ENCODE measurements at places on chromosomes 12 and 14.

DNA sequence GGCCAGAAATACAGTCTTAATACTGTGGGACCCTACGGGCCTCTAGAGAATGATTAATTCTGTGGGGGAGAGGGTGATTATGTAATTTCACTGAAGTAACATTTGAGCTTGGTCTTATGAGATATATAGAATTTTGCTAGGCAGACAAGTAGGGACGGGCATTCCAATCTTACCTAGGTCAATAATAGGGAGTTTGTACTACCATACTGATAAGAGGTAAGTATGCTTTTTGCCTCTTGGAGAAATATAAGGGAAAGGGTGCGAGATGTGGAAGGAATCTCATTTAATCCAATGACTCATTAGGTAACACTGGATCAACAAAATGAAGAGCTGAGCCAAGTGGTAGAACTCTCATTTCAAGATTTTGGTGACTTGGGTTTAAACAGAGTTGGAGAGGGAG is 5.2 kb downstream of the RAB5B start:
- no peak for DNase-seq

DNA sequence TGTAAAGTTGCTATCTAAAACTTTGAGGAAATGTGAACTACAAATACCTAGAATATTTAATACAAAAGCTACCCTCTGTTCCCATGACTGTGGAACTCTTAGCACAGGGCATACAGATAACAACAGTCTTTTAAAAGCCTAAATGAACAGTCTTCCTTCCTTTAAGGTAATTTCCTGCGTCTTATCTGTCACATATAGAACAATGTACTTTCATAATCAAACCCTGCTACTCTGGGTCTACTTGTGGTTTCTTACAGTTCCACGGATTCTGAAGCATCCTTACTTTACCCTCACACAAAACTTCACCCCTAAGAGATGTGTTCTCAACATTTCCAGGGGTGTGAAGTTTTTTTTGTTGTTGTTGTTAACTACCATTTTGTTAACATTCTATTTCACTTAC is 5.1 kb downstream of the PKP2 start:
- no peak for DNase-seq

DNA sequence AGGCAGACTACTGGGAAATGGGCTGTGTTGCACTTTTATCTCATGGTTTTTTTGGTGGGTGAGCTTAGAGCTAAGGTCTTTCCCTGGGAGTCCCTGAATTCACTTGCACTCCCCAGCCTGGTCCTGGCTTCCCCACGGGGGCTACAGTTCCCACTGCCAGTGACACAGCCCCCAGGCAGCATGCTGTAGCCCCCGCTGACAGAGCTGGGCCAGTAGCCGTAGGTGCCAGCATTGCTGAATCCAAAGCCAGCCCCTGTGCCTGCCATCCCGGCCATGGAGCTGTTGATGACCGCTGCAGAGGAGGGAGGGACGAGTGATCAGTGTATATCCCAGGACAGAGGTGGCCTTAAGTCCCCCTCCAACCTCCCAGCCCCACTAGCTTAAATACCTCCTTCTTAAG is 6.9 kb upstream of the KRT72 start:
- DNase-seq: no peak

GRCh38 chr14:42110167-42110566 is 503.5 kb downstream of the LRFN5 start:
- no peak for DNase-seq

- peak; percentile 79 for DNase-seq
Observed at GRCh38 chr12:13233830-13234641, 37.5 kb downstream of the EMP1 start.

- no peak for DNase-seq
Observed at GRCh38 chr12:67449591-67450052, 180.5 kb downstream of the CAND1 start.

GRCh38 chr14:51368721-51369163 is 128.7 kb downstream of the TMX1 start:
- no peak for DNase-seq

DNA sequence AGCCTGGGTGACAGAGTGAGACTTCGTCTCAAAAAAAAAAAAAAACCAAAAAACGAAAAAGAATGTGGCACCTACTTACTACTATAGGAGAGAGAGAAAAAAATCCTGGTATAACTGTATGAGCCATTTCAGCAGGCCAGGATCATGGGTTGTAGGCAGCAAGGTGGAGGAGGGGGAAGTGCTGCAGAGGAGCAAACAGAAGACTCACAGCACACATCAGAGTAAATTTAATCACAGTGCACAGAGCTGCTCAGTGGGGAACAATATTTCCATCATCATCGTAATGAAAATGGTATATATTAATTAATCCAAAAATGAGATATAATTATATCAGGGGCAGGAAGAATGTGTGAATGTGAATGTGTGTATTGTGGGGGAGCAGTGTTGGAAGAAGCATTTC is 175.8 kb downstream of the SLC2A13 start:
- DNase-seq: no peak

DNA sequence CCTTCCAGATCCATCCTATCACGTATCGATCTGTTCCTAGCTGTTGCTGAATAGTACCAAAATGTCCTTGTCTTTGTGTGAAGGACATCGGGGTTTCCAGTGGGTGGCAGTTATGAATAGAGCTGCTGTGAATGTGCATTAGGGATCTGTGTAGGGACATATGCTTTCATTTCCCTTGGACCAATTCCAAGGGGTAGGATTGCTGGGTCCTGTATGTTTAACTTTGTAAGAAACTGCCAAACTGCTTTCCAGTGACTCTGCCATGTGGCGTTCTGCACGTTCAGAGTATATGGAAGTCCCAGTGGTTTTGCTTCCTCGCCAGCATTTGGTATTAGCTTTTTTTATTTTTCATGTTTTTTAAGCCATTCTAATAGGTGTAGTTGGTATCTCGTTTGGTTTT is 28.6 kb downstream of the PACS2 start:
- peak; percentile 79 for DNase-seq

GRCh38 chr12:82519510-82519909 is 161.2 kb downstream of the METTL25 start:
- no peak for DNase-seq

DNA sequence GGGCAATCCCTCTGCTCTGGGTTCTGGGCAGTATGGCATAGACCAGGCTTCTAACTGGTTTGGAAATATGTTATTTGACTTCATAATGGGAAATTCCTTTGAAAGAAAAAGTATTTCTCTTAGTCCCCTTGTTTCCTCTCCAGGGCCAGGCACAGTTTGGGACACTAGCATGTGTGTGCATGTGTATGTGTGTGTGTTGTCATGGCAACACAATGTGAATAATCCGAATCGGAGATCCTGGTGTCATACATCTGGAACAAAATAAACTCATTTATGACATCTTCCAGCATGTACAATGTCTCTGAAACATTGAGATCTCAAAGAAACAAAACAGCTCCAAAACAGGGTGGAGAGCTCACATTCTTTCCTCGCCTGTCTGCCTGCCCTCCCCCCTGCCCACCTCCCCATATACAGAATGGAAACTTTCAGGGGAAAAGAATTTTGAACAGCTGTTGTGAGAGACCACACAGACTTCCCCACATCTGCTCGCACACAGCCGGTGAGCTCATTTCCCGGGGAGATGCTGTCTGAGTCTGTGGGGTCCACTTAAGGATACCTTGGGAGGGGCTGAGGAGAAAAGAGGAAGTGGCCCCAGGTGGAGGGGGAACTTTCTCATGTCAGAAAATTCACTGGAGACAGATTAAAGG is 55.5 kb upstream of the PARP11 start:
- DNase-seq: peak; percentile 86

- no peak for DNase-seq
Observed at GRCh38 chr12:121770388-121770787, 23.1 kb downstream of the RHOF start.

DNA sequence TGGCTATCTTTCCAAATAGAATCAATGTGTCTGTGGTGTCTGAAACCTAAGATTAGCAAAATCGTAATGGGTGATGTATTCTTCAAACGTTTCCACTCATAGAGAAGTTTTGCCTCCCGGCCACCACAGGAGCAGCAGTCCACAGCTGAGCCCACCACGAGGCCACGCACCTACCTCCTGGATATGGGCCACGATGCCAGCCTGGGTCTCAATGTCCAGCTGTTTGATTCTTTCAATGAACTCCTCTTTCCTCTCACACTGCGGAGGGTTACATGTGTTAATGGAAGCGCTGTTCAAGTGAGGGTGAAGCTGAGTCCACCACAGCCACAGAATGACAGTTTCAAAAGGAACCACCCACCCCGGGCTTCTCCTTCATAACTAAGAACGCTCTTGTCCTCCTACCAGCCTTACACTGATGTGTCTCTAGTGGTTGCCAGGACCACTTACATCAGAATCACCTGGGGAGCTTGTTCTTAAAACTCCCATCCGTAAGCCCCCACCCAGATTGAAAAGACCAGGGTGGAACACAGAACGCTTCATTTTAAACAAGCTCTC is 75.3 kb downstream of the CCDC88C start:
- DNase-seq: no peak

DNA sequence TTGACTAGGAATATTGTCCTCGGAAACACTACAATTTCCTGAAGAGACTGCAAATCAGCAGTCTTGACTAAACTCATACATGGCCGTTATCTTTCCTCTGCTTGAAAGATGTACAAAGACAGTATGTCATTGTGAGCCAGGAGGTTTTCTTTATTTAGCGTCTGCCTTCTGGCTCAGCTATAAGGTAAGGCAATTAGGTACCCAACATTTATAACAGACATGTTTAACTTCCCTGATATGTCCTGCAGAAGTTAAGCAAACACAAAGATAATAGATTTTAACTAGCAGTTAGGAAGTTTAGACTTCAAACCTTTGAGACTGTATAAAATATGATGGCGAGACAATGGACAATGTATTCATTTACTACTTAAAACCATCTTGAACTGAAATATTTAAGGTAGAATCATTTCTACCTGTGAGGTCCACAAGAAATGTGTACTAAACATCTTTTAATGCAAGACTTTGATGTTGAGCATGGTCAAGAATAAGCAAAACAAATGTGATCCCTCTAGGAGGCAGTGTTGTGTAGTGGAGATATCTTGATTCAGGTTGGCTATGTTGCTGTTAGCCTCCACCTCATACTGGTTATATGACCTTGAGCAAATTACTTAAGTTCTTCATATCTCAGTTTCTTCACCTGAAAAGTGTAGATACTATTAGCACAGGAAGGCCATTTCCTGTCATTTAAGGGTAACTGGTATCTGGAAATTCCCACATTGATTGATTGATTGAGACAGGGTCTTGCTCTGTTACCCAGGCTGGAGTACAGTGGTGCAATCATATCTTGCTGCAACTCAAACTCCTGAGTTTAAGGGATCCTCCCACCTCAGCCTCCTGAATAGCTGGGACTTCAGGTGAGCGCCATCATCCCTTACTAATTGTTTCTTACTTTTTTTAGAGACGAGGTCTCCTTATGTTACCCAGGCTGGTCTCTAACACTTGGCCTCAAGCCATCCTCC is 96.3 kb upstream of the EEA1 start:
- DNase-seq: peak; percentile 77

DNA sequence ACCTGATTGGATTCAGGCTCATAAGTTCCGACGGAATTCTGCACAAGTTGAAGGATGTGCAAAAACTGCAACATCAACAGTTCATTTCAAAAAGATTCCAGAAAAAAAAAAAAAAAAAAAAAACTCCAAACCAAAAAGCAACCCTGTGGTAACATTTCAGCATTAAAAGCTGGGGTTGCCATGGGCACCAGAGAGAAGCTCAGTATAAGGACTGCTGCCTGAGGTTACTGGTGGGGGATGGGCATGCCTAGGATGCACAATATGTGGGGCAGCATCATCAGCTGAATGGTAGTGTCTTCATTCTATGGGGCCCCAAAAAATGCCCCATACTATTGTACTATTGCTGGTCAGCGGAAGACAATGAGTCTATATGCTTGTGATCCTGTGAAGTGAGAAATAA is 44.7 kb downstream of the MBIP start:
- DNase-seq: no peak

GRCh38 chr12:79274501-79275064 is 410.0 kb downstream of the SYT1 start:
- DNase-seq: no peak

- no peak for DNase-seq
Observed at GRCh38 chr12:95216711-95217376, 423 bp downstream of the FGD6 start.

DNA sequence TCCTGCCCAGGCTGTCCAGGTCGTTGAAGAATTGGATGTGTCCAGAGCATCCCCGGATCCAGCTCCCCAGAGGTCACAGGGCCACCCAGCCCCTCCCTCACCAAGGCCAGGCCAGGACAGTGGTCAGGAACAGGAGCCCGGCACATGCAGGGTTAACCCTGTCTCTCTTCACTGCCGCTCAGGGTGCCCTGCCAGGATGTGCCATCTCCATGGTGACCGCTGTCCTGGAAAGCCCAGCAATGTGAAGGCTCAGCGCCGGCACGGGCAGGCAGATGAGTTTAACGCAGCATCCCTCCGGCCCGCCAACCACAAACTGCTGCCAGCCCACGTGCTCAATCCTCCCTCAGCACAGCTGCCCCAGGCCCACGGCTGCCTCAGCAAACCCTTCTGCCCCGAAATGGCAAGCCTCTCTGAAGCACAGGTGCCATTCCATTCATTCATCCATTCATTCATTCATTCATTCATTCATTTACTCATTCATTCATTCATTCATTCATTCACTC is 4.4 kb downstream of the TMEM179 start:
- DNase-seq: no peak

GRCh38 chr12:53631721-53632120 is 5.5 kb upstream of the ATF7 start:
- no peak for DNase-seq

- DNase-seq: peak; percentile 75
Observed at GRCh38 chr12:76455582-76456345, 103.8 kb downstream of the OSBPL8 start.

GRCh38 chr12:92634202-92634601 is 68.6 kb upstream of the PLEKHG7 start:
- DNase-seq: no peak

DNA sequence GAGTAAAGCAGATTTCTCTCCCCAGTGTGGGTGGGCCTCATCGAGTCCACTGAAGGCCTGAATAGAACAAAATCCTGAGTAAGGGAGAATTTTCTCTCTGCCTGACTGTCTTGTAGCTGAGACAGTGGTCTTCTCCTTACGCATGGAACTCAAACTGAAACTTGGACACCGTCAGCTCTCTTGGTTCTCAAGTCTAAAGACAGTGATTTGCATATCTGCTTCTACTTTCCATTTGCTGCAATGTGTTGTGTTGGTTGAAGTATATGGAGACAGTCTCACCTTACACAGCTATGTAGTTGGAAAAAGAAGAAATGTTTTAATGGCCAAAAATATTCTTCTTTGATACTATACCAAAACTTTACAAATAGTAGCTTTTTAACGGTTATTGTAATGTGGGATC is 160.2 kb upstream of the LMNTD1 start:
- DNase-seq: no peak

GRCh38 chr12:51127050-51127729 is 43.8 kb upstream of the CSRNP2 start:
- DNase-seq: no peak

DNA sequence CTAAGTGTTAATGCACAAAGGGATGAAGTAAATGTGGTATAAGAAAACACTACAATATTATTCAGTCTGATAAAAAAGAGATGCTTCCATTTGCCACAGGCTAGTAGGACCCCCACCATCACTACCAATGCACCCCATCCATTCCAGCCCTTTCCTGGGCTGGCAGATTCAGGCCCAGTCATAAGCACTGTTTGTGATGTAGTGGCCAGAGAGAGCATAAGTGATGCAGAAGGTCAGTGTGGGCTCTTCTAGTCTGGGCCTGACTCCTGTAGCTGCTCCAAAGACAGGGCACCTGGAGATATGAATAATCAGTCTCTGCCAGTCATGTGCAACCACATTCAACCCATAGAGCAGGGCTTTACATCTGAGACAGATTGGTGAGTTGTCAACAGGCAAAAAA is 1294.7 kb downstream of the TMEM121 start:
- no peak for DNase-seq

- DNase-seq: peak; percentile 91
Observed at GRCh38 chr12:57845478-57846284, 848 bp downstream of the CTDSP2 start.

Data from stomach (tissue), 19 donors.